ENCODE measurements at places on chromosomes 7 and 10.

DNA sequence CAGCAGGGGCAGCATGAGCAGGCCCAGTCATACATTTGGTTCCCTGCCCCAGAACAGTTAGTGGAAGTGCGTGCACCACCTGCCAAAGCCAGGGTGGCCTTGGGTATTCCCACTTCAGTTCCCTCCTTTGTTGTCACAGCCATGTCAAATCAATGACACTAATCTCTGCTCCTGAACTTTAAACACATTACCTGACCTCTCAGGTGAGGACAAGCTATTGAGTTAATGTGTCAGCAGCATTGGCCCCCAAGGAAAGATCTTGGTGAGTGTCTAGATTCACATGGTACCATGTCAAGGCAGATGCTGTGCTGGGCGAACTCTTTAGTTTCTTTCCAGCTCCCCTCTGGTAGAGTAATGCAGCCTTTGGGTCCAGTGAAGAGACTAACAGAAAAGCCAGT is 2.1 kb downstream of the CYP3A5 start:
- DNase-seq: no peak

DNA sequence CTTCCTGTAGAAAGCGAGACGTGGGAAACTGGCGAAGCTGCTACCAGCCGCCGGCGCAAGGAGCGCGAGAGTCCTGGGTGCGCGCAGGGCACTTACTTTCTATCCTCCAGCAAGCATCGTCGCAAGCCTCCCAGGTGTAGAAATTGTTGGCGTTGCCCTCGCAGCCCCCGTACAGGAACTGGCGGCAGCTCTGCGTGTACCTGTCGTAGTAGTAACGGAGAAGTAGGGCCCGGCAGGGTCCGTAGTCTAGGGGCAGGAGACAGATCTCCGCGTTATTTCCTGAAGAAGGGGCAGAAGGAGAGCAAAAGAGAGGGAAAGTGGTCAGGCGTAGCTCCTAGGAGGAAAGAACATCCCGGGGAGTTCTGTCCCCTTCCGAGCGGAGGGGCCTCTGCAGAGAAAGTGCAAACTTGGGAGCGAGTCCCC is 501 bp downstream of the TFPI2 start:
- no peak for DNase-seq

DNA sequence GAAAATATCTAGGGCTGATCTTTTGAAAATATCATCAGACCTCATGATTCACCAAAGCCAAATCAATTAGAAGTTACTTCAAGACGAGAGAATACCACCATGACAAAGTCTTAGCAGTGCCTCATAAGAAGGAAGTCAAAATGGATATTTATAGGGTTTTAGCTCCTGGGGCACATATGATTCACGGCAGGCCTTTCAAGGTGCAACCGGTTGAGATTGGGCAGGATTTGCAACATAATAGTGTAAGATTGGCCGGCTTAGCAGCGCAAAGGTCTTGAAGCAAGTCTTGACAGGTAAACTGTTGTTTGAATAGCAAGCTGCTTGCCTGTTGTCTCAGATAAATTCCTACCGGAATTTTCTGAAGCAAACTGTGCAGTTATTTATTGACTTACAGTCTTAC is 17.5 kb downstream of the ADRB1 start:
- DNase-seq: no peak

DNA sequence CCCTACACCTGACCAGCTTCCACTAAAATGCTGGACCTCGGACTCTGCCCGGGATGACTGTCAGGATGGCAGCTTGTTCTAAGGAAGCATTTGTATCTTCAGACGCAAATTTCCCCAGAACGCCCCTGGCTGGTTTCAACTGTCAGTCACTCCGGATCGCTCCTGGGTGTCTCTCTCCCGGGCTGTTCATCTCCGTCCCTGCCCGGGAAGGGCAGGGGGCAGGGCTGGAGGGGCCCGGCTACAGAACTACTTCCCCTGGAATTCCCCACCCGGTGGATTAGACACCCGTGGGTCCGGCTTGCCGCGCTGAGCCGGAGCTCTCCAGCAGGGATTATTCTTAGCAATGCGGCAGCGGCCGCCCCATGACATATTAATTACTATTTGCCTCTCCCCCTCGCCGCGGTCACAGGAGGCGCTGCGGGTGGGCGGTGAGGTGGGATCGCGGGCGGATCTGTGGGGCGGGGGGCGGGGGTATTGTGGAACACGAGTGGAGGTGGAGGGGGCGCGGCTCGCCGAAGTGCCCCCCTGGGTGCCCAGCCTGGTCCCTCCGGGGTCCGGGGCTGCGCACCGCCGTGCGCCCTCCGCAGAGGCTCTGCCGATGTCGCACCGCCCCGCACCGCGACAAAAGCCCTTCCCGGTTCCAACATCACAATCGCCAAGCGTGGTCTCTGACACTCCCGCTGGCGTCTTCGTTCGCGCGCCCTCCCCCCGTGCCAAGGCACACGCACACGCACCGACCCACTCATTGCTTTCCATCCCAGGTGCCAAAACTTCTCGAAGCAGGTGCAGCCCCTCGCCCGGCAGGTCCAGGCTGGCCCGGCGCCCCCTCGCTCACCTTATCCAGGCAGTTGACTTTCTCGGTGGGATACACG is 276.1 kb upstream of the NEBL start:
- DNase-seq: no peak

DNA sequence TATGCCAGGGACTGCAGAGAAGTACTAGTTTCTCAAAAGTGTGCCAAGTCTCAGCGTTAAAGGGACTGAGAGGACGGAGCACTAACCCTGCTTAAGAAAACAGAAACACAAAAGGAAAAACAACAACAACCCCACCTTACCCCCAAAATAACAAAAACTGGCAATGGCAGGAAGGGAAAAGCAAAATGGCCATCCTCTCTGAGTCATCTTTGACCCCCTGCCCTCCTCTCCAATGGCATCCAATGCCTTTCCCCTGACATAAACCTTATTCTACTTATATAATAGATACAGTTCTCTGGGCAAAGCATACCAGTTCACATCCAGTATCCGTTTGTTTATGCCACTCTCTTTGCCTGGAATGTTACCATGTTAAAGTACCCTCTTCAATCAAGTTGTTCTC is 1.6 kb downstream of the POLR1F start:
- no peak for DNase-seq

DNA sequence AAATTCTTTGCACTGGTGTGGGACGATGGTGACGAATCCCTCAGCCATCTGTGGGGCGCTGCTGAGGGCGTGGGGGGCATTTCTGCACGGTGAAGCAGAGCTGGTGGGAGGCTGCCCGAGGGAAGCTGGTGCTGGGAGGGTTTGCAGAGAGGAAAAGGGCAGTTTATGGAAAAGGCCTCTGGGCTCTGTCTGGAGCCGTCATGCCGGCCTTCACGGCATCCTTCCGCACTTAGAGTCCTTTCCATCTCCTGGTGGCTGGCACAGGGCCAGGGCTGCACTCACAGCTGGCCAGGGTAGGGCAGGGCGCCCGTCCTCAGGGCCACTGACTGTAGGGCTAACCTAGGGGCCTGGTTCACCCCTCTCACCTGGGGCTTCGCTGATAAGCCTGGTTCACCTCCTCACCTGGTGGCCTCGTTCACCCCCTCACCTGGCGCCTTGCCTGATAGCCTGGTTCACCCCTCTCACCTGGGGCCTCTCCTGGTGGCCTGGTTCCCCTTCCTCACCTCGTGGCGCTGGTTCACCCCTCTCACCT is 598 bp upstream of the AMZ1 start:
- DNase-seq: no peak

DNA sequence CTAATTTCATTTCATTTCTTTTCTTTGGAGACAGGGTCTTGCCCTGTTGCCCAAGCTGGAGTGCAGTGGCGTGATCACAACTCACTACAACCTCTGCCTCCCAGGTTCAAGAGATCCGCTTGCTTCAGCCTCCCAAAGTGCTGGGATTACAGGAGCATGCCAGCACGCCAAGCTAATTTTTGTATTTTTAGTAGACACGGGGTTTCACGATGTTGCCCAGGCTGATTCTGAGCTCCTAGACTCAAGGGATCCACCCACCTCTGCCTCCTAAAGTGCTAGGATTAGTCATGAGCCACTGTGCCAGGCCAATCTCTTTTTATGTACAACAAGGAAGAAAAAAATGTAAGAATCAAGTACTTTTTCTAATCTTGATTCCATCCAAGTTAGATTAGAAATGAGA is 10.7 kb upstream of the KMT2E start:
- peak; percentile 36 for DNase-seq
